ENCODE measurements at places on chromosomes 12 and 14.

DNA sequence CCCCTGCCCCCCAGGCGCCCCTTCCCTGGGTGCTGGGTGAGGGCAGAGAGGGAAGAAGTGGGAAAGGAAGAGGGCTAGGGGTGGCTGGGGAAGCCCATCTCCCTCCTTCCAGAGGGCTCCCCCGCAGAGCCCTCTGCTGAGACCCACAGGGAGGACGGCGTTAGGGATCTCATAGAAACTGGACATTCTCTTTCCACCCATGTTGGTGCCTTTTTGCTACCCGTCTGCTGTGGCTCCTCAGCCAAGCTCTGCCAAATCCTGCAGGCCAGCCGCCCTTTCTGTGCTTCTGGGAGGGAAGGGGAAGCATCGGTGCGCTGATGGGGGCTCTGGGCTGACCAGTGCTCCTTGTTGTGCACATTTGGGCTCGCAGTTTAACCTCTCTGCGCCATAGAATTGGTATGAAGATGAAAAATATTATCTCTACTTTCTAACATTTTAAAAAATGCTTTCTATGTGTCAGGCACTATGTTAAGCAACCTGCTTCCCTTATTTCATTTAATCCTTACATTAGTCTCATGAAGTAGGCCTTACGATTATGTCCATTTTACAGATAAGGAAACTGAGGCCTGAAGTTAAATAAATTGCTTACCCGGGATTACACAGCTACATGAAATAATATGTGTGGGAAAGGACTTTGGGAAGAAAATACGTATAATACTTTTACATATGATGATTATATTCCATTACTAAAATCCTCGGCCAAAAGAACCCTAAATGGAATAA is 981 bp downstream of the SLC48A1 start:
- DNase-seq, result no peak

GRCh38 chr14:101687756-101688546 is 73.6 kb upstream of the PPP2R5C start:
- DNase-seq, result no peak

DNA sequence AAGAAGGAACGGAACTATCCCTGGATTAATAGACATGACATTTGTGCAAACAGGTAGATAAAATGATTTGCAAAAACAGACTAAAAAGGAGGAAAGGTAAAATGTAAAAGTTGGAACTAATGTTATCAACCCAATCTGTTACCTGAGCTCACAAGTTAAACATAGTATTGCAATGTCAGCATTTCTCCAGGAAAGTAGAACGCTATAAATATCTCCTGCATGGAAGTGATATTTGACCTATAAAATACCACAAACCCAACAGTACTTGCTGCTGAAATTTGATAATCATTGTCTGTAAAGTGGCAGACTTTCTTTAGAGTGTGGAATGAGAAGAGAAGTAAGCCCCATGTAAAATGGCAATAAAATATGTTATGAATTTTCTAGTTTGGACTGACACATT is 1435.7 kb downstream of the LRFN5 start:
- no peak for DNase-seq

GRCh38 chr12:117189725-117190209 is 503 bp downstream of the FBXO21 start:
- peak; percentile 50 for DNase-seq

- no peak for DNase-seq
Observed at GRCh38 chr12:76444408-76444984, 96.3 kb upstream of the BBS10 start.

DNA sequence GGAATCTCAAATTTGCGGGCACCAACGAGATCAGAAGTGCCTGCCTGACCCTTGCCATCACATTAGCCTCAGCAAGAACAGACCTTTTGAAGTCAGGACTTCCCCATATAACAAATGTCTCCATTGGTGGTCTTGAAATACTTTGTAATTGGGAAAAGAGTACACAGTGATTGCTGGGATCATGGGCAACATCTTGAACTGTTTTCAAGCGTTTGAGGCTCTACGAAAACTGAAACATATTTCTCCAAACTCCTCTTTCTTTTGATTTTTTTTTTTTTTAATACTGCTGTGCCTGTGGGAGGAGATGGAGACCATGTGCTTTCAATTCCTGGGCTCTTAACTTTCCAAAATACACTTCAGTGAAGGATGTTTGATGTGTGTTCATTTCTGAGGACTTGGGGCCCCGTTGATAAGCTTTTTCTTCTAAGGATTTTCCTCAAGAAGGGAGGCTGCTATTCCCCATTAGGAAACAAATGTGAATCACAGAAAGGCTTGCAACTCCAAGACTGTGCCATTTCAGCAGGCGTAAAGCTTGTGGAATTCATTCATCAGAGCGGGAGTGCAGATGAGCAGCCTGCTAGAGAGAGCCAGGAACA is 94.5 kb downstream of the TMEM132C start:
- DNase-seq, result no peak

DNA sequence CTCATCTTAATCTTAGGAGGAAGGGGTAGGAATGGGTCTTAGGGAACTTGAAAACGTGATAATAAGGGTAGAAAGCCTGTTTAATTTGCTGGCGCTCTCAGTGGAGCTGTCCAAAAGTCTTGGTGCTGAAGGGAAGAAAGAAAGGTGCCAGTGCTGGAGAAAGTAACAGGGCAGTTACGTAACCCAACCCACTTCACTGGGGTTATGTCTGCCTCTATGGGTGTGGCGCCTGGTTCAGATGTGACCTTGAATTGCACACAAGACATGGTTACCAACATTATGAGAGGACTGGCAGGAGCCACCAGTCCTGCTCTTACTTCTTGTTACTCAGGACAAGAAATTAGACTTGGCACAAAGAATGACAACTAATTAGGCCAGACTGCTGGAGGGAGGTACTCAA is 18.6 kb upstream of the GPATCH2L start:
- DNase-seq, result peak; percentile 24

DNA sequence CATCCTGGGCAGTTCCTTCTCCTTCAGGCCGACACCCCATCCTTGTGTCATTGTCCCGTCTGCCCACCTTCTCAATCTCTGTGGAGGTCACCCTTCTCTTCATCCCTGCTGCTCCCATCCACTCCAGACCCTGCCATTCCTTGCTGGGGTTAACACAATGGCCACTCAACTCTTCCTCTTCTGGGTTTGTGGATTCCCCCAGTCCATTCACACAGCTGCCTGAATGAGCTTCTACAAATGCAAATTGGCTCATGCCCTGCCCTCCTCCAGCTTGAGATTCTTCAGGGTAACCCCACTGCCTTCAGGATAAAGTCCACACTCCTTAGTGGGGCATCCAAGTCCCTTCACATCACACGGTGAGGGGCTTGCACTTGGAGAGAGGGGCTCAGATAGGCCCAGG is 17.2 kb upstream of the PRMT8 start:
- DNase-seq, result no peak

DNA sequence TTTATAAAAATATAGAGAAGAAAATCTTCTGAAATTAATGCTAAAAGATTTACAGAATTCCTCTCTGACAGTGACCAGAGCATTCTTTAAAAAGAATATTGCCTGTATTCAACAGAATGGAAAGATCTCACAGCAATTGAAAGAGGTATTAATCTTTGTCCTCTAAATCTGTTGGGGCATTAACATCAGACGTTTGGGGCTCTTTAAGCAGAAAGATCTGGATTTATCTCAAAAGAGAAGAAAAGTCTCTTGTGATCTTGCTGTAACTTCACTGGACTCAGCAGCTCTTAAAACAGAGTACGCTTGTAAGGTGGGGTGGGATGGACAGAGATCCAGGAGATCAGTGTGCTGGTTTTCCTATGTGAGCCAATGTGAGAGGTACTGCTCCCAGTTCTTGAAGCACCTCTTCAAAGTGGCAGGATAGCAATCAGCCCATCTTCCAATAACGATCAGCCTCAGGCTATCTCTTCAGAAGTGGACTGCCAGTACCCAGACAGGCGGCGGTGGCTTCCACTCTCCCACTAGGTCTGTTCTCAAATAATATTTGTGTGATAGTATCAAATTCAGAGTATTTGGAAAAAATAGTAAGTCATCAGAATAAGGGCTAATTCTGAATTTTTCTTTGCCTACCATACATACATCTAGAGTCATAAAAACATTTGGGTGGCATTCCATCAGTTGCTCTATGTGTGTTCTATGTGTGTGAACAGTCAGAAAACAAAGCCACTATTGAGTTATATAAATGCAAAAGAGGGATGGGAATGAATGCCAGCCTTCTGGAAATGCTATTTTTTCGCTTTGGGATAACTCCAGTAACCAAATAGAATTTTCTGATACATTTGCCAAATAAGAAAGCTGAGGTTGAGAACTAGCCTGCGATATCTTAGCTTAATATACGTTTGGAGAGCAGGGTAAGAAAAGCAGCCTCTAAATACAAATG is 237.4 kb upstream of the RGS6 start:
- no peak for DNase-seq

DNA sequence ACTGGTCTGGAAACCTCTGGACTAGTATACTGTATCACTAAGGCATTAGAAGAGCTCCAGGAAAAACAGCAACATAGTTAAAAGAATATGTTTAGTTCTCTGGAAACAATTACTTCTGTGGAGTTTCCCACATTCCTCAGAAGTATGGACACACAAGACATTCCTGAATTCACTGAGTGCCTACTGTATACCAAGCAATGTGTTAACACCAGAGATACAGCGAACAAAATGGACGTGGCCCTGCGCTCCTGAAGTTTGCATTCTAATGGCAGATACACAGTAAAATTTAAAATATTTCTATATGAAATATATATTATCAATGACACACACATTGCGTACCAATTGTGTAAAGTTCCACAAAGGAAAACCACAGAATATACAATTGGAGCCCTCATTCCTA is 1.1 kb downstream of the ANGEL1 start:
- DNase-seq, result no peak

- no peak for DNase-seq
Observed at GRCh38 chr12:65590318-65590717, 234.0 kb upstream of the HMGA2 start.

DNA sequence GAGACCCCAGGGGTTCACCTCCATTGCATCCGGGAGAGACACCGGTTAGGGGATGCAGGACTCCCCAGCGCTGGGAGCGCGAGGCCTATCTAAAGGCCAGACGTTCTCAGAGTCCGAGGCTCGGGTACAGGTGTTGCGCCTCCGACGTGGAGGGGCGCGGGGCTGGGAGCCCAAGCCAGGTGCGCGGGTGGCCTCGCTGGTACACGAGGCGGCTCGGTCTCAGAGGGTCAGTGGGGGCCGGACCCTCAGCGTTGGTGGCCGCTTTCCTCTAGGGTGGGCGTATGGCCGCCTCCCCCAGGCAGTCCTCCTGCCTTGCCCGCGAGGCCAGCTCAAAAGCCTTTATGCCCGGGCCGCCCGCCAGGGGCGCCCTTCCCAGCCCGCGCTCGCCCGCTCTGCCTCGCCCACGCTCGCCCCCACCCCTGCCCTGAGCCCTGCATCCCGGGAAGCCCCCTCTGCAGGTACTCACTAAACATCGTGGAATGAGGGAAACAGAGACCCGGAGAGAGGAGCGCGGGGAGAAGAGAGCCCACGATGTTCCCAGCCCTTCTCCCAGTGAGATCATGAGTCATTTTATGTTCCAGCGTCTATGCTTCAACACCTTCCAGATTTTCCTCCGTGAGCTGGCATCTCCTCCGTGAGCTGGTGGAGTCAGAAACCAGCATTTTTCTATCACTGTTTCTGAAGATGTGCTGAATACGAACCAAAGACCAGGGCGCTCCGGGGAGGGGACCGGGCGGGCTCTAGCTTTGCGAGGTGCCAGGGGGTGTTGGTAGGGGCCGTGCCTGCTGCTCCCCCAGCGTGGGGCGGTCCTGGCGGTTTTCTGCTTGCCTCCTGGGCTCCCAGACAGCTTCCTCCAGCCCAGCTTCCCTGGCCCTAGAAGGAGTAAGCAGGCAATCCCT is 73.8 kb downstream of the DIO3 start:
- DNase-seq, result no peak

GRCh38 chr12:108686780-108687179 is 44.5 kb downstream of the CORO1C start:
- no peak for DNase-seq

- no peak for DNase-seq
Observed at GRCh38 chr12:120574106-120574505, 7.1 kb downstream of the POP5 start.

DNA sequence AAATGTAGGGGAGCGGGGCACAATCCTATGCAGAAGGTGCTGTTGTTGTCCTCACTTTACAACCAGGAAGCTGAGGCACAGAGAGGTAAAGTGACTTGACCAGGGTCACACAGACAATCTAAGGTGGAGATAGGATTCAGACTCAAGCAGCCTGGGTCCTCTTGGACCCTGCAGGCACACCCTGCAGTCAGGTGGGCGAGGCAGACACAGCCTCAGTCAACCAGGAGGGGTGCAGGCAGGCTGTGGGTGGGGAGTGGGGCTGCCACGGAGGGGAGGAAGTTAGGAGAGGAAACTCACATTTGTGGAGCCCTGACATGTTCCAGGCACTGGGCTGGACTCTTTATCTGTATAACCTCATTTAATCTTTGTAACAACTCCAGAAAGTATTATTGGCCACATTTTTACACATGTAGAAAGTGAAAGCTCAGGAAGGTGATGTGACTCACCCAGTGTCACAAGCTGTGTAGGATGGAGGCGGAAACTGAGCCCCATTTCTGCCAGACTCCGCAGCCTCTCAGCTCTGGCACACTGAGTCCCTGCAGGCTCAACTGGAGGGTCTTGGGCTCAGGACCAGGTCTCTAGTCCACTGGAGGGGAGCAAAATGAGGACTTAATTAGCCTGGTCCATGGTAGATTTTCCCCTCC is 24.9 kb upstream of the CHGA start:
- no peak for DNase-seq

GRCh38 chr14:75793806-75794205 is 132.8 kb downstream of the TTLL5 start:
- DNase-seq, result peak; percentile 6

- no peak for DNase-seq
Observed at GRCh38 chr12:120276734-120277133, 11.2 kb upstream of the PXN start.

DNA sequence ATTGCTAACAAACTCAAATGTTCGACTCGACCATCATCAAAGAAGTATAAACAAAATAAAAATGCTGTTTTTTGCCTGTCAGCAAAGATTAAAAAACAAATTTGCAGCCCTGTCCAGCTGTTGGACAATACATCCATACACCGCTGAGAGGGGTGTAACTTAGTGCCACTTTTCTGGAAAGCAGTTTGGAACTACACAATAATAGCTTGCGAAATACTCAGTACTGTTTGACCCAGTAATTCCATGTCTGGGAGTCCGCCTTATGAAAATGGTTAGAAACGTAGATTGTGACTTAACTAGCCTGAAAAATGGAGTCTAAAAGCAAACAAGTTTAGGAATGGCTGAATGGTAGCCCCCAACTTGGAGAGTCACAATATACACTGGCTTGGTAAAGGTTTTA is 6.4 kb downstream of the USP30 start:
- no peak for DNase-seq

- DNase-seq, result peak; percentile 83
Observed at GRCh38 chr12:8698132-8698851, 501 bp downstream of the RIMKLB start.

- peak; percentile 24 for DNase-seq
Observed at GRCh38 chr12:24795699-24796347, 153.1 kb downstream of the BCAT1 start.

- DNase-seq, result peak; percentile 71
Observed at GRCh38 chr14:93269341-93270068, 62.4 kb downstream of the UBR7 start.

All from ACHN (cell line).